ENCODE measurements at places on chromosomes 13 and 19.
A peak's percentile ranks its signal among the peaks of the same experiment; 100 is the strongest.

DNA sequence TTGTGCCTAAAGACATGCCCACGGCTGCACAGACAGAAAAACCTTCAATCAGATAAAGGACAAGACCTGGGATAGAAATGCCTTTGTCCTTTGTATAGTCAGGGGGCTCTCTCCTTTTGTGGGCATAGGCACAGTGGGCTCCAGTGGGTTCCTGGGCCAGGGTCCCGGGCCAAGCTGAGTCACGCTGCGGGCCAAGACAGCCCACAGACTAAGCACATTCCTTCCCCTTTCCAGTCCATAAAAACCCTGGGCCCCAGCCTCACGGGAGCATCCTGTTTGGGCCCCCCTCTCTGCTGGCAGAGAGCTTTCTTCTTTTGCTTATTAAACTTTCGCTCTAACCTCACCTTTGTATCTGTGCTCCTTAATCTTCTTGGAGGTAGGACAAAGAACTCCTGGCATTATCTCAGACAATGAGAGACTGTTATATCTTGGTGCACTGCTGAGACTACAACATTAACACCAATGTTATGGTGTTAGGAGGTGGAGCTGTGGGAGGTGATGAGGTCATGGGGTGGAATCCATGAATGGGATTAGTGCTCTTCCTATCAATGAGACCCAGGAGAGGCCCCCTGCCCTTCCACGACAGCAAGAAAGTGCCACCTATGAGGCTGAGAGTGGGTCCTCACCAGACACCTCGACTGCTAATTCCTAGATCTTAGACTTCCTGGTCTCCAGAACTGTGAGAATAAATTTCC lies 20.8 kb upstream of the FBXL3 start:
- DNase-seq = no peak

- no peak for DNase-seq
Measured at GRCh38 chr19:40261631-40262030, 23.5 kb downstream of the AKT2 start.

- peak; percentile 57 for DNase-seq
Measured at GRCh38 chr13:52599037-52599847, 43.0 kb upstream of the HNRNPA1L2 start.

DNA sequence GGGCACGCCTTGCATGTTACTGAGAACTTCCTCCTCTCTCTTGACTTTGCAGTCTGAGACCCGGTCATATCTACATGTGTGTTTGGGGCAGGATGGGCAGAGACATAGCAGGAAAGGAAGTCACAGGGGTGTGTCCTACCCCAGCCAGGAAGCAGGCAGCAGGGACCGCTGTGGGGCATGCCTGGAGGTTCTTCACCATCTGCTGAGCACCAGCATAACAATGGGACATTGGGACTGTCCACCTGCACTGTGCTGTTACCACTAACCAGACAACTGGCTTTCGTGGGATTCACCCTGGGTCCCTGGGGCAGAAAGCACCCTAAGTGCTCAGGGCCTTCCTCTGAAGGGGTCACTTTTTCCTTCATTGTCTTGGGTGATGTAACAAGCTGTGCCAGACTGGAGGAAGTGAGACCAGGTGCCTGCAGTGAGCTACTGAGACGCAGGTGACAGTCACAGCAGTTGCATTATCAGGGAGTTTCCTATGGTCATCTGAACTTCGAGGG lies 2.6 kb upstream of the HAUS5 start:
- DNase-seq = no peak

- DNase-seq = no peak
Measured at GRCh38 chr13:73481886-73482445, 423.2 kb downstream of the KLF5 start.

GRCh38 chr19:1327125-1327524 lies 41.5 kb downstream of the EFNA2 start:
- DNase-seq = no peak

GRCh38 chr13:87698268-87698667 lies 27.1 kb downstream of the SLITRK5 start:
- no peak for DNase-seq

- no peak for DNase-seq
Measured at GRCh38 chr13:22050951-22051563, 380.2 kb downstream of the FGF9 start.

- DNase-seq = no peak
Measured at GRCh38 chr13:97366172-97366688, 67.7 kb upstream of the RAP2A start.

- DNase-seq = no peak
Measured at GRCh38 chr13:35629026-35629425, 152.5 kb upstream of the MAB21L1 start.

GRCh38 chr19:35868823-35869326 lies 501 bp downstream of the APLP1 start:
- peak; percentile 52 for DNase-seq

- DNase-seq = no peak
Measured at GRCh38 chr13:47680748-47681147, 320.3 kb downstream of the SUCLA2 start.

GRCh38 chr19:469833-470232 lies 9.0 kb upstream of the SHC2 start:
- DNase-seq = no peak

- no peak for DNase-seq
Measured at GRCh38 chr13:96093296-96094006, 3.5 kb downstream of the HS6ST3 start.

- DNase-seq = no peak
Measured at GRCh38 chr19:47756953-47757608, 11.7 kb downstream of the NOP53 start.

DNA sequence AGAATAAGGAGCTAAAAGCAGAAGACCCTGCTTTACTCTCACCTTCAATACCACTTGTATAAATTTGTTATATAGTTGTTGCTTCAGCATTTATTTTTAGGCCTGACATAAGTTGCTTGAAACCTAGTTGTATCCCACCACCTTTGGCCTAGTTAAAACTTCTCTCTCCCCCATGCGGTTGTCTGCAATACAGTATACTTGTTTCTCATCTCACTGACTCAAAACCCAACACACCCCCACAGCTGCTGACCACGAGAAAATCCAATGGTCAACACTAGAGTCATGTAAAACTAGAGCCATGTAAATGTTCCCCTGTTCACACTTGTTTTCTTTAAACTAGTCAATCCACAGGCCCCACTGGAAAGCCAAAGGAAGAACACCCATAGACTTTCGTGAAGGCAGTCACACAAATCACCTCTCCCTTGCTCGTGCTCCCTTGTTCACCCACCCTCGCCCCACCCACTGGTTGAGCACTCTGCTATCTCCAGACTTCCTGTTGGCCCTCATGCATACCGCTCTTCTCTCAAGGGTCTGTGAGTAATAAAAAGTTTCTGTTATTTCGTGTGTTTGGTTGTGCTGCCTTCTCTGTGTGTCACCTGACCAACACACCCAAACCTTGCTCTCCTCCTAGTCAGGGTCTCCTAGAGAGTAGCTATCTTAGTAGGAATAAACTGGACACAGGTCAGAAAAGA lies 12.9 kb upstream of the CCDC169 start:
- DNase-seq = no peak

GRCh38 chr13:29140277-29140676 lies 320.1 kb downstream of the MTUS2 start:
- no peak for DNase-seq

DNA sequence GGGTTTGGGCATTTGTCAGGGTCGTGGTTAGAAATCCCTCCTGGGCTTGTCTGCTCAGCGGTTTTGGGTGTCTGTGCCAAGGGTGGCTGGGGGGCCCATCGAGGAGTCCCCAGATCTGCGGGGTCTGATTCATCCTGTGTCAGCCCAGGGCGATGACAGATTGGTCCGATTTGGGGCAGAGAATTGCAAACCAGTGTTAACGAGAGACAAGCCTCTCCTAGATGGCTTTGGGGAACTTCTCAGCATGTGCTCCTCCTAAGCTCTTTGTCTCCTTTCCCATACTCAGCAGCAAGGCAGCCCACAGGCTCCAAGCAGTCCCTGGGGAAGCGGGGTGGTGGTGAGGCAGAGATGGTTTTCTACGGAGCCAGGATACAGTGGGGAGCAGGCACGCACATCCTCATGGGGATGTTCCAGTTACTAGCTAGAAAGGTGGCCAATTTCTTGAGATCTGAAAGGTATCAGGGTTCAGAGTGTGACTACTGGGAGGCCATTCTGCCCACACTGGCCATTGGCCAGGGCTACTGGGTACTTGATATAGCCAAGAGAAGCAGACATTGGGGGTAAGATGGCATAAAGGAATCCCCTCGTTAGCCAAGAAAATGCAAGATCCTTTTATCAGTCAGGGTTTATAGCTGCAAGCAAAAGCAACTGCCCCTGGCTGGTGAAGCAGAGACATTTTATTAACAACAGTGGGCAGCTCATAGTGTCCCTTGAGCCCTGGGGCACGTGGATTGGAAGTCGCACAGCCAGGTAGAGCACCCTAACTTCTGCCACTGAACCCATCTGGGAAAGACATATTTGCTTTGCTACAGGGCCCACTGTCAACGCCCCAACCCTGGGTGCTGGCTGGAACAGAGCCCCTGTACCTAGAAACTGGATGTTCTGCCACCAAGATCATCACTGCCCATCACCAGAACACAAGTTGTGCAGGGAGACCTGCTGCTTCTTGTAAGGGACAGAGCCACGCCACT lies 63.6 kb downstream of the RGCC start:
- DNase-seq = no peak

DNA sequence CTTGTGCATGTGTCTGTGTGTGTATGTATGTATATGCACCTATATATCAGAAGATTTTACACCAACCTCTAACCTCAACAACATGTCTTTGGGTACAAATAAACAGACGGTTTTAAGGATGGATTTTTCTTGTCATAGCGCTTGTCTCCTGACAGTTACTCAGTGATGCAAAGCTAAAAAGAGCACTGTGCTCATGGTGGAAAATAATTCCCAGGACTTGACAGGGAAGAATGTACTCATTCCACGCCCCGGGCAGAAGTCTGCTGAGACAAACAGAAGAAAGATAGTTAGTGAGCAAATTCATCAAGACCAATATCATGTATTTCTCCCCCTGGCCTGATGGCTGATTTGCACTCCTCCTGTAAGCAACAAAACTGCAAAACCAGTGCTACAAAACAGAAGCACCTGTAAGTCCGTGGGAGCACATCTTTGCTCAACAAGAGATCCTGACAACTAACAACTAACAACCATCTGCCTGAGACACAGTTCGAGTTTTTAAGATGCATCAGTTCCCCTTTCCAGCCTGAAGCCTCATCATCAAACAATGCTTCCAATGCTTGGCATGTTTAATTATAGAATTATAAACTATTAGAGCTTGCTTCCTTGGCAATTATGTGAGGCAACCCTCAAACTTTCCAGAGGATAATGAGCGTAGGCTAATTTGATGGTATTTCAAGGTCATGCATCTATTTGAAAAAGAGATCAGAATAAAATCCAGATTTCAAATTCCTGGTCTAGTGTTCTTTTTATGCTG lies 812.7 kb upstream of the MIR17HG start:
- no peak for DNase-seq

DNA sequence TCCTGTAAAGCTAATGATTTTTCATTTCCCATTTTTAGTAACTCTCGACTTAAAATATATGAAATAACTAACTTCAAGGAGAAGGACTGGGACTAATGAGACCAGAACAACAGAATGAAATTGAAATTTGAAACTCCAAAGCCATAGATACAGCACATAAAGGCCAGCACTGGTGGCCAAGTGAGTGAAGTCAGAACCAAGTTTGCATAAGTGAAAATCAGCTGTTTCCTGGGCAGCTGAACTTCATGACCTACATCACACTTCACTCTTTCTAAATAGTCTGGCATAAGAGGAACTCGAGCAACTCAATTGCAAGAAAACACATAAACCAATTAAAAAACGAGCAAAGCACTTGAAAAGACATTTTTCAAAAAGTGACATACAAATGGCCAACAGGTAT lies 84.5 kb downstream of the DCLK1 start:
- no peak for DNase-seq

- DNase-seq = no peak
Measured at GRCh38 chr19:30066781-30067759, 125.0 kb downstream of the URI1 start.

- DNase-seq = no peak
Measured at GRCh38 chr19:8075158-8076074, 22.9 kb downstream of the CCL25 start.

DNA sequence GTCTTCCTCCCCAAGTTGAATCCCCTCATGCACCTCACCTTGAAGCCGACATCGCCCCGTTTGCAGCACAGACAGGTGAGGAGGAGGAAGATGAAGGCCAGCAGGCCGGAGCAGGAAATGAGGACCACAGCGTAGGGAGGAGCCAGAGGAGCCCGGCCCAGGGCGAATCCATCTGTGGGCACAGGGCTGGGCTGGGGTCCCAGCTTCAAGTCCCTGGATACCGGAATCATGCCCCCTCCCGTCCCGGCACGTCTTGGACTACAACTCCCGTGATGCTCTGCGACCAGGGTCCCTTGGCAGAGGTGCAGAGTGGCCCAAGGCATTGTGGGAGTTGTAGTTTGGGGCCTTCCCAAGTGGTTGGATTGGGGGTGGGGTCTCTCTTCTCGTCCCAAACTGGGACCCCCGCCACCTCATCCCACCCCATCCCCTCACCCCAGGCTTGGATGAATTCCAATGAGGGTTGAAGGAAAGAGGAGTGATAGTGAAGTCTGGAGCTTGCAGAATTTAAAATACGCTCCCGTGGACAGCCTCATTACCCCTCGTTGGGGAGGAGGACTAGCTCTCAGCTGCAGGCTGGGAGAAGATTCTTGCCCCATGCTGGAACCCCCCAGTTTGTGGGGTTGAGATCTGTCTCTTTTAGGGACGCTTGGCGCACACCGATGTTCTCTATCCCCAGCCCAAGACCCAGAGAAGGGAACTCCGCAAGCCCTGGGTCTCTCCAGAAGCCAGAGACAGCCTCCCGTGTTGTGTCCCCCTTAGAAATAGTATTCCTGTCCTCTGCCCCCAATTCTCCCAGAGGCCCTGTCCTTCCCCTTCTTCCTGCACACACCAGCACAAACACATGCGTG lies 990 bp downstream of the LMTK3 start:
- peak; percentile 55 for DNase-seq

DNA sequence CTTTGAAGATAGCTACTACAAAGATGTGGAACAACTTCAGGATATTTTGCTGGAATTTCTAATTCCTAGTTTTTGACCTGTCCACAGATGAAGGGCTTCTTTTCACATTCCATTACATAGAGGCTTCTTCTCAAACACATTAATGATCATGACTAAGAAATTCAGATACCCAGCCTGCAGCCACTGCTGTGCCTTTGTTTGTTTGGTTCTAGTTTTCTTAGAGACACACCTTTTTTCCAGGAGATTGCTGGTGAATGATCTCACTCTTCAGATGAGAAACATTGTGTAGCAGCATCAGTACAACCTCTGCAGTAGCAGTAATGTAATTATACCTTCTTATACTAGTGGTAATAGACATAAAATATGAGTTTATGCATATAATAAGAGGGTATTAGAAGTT lies 5.0 kb downstream of the TDRD3 start:
- DNase-seq = no peak

Data from NCI-H146 (cell line).